ENCODE measurements at places on chromosomes 7 and 10.

GRCh38 chr7:129572205-129572604 lies 39.3 kb upstream of the NRF1 start:
- no peak for DNase-seq

DNA sequence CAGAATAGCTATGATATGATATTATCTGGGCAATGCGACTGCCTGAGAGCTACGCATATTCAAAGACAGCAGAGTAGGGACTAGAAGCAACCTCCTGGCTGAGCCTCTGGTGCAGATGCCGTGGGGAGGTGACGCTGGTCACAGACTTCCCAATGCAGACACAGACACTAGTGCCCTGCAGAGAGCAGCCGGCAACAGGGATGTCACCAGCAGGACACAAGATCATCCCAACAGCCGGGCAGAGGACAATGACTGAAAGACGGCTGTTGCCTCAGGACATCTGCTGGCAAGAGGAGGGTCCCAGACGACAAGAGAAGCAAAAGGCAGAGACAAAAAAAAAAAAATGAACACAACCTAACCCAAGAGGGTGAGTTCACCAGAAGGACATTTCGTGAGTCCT lies 104.6 kb downstream of the CALN1 start:
- no peak for DNase-seq

DNA sequence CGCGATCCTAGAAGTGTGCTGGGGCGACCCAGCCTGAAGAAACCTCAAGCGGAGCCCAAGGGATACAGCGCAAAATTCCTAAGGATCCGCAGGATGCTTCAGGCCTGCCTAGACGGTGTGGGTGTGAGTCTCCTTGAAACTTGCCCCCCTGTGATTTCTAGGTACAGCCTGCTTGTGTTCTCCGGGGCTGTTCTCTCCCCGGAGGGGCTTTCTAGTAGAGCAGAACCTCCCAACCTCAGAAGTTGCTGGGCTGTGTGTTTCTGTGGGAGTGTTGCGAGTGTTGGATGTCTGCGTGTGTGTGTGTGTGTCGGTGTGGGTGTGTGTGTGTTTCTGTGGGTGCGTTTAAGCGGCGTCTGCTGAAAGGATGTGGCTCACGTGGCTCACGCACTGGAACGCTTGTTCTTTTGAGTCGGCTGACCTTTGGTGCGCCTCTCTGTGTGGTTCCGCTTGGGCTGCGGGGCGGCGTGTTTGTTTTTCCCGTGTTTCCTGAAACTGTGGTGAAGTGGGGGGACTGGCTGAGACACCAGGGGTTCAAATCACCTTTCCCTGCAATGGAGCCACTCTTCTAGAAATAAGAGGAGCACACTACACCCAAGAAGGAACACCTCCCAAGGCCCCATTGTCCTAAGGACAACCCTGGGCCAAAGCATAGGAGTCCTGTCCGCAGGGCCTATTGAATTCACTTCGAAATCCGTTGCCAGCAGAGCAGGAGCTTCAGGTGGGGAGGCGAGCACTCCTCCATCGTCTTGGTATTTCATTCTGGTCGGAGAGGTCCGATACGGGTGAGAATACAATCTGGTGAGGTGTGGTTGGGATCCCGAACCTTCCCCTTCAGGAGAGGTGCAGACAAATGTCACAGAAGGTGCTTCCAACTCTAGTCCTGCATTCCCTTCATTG lies 25.1 kb upstream of the ZNF273 start:
- no peak for DNase-seq

- no peak for DNase-seq
Observed at GRCh38 chr10:91816981-91817380, 18.8 kb downstream of the TNKS2 start.

- no peak for DNase-seq
Observed at GRCh38 chr7:148723166-148723559, 24.5 kb downstream of the CUL1 start.

GRCh38 chr10:112950714-112951358 lies 789 bp downstream of the TCF7L2 start:
- DNase-seq: no peak

- no peak for DNase-seq
Observed at GRCh38 chr7:154914308-154914995, 88.5 kb downstream of the PAXIP1 start.

GRCh38 chr7:106610996-106611886 lies 49.7 kb downstream of the CCDC71L start:
- no peak for DNase-seq

GRCh38 chr10:8069108-8069507 lies 14.6 kb downstream of the GATA3 start:
- no peak for DNase-seq

DNA sequence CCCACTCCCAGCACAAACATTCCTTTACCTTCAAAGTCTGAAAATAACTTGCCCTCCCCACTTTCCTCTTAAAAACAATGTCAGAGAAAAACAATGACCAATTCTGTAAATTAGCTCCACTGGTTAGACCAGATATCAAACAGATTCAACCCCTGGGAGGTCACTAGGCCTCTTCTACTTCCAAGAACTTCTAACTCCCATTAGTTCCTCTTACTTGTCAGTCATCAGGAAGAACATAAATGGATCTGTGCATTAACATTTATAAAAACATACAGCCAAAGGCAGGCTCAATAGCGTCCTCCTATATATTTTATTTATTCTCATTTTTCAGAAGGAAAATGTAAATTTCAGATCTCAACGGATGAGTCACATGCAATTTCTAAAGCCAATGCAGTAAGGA lies 2.2 kb downstream of the ELAPOR2 start:
- no peak for DNase-seq

- DNase-seq: no peak
Observed at GRCh38 chr7:45160417-45160881, 2.9 kb downstream of the RAMP3 start.

- no peak for DNase-seq
Observed at GRCh38 chr7:52635021-52635420, 400.4 kb upstream of the POM121L12 start.

- DNase-seq: no peak
Observed at GRCh38 chr7:19104811-19105210, 12.6 kb downstream of the TWIST1 start.

DNA sequence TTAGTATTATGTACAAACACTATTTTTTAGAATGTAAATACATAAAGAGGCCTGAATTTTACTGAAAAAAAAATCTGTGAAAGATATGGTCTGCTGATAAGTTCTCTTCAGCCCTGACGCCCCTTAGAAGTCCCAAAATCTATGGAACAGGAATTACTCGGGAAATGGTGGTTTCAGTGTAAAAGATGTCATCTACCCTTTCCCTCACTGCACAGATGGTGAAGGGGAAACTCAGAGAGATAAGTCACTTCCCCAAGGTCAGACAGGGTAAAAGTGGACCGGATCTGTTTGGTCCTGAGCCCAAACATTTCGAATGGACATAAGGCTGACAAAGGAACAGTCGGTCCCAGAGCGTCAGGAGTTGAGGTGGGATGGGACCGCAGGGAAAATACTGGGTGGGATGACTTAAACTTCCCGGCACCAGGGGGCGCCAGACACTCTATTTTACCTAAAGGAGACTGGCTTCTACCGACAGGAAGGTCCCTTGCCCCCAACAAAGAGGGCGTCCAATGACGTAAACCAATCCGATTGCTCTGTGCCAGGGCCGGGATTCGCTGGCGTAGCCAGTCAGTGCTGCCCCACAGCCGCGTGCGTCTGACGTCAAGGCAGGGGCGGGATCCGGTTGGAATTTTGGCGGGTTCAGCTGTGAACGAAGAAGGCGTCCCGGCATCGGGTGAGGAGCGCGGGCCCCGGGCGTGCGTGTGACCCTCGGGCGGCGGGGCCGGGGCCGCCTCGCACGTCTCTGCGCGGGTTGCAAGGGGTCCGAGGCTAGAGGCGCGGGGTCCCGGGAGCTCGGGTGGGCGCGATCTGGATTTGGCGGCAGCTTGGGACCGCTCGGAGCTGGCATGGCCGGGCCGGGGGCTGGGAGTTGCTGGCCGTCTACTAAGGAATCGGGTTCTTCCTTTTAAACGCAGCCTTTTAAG lies at the start of gene MCM10:
Gene MCM10, plus strand, starts transcription at position 625 of the 923 bp plus-strand sequence. CDS start 2,645 bp downstream, outside the sequence.
- DNase-seq: peak; percentile 99

DNA sequence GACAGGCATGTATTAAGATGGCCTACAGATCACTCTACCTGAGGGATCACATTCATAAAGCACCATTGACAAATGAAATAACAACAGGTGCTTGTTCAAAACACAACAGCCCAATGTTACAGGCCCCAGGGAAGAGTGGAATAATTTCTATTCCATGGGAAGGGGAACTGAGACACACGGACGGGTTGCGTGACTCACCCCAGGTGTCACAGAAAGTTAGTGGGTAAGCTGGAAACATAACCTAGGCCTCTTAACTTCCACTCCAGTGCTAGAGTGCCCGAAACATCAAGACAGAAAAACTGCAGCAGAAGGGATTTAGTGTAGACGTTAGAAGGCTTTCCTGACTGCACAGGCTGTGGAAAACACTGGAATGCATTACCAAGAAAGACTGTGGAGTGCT lies 48.3 kb downstream of the SLC37A3 start:
- no peak for DNase-seq

DNA sequence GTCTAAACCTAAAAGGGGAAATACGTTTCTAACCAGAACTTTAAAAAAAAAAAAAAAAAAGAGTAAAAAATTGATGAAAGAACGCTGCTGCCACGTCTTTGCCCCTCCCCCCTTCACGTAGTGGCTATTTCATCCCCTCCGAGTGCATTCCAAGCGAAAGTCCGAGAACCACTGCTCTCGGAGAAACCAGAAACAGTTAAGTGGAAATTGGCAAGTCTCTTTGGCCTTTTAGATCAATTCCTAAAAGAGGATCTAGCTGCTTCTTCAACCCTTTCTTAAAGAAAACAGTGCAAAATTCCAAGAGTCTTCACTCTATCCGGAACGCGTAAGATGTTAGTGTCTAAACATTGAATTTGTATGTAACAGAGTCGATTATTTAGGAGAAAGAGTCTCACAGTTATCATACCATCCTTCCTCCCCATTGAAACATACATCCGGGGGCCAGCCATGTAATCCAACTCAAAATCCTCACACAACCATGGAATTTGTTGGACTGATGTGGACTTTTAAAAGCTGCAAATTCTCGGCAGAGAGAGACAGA lies 1.1 kb downstream of the P4HA1 start:
- peak; percentile 70 for DNase-seq

- DNase-seq: no peak
Observed at GRCh38 chr7:37480041-37481031, 31.7 kb upstream of the ELMO1 start.
